ENCODE measurements at places on chromosomes 11 and 22.

DNA sequence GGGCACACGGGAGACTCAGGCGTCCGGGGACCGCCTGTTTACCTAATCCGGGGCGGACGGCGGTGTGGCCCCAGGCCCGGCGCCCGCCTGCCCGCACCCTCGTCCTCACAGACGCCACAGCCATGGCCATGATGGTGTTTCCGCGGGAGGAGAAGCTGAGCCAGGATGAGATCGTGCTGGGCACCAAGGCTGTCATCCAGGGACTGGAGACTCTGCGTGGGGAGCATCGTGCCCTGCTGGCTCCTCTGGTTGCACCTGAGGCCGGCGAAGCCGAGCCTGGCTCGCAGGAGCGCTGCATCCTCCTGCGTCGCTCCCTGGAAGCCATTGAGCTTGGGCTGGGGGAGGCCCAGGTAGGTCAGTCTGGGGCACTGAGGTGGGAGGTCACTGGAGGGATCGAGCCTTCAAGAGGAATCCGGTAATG is 10.0 kb upstream of the RAB1B start:
- DNase-seq: no peak

- DNase-seq: no peak
These were observed 42.1 kb upstream of the APLNR start for GRCh38 chr11:57279116-57279515.

GRCh38 chr22:33036881-33037280 is 21.3 kb downstream of the SYN3 start:
- no peak for DNase-seq

DNA sequence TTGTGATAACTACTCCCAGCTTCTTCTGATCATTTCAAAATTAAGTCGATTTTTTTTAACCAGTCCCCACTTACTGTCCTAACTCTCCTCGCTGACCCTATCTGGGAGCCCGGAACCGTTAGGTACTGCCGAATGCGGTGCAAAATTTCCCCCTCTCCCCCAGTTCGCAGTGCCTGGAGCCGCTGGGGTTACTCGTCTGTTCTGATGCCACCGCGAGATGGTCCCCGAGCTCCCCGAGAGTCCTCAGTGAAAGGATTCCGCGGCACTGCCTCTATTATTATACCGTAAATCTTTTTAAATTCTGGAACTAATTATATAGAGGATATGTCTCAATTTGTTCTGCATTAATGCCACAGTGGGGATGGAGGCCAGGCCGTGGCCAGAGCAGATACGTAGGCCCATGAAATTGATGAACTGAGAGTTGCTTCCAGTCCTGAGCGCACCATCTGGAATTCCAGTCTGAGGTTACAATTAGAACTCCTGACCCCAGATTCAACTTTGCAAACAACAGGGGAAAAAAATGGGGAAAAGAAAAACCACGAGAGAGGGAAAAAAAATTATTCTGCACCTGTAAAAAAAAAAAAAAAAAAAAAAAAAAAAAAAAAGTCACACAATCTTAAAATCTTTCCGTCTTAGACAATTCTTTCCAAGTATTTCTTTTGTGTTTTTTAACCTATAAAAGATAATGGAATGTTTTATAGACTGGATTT is 4.3 kb upstream of the WT1 start:
- no peak for DNase-seq

DNA sequence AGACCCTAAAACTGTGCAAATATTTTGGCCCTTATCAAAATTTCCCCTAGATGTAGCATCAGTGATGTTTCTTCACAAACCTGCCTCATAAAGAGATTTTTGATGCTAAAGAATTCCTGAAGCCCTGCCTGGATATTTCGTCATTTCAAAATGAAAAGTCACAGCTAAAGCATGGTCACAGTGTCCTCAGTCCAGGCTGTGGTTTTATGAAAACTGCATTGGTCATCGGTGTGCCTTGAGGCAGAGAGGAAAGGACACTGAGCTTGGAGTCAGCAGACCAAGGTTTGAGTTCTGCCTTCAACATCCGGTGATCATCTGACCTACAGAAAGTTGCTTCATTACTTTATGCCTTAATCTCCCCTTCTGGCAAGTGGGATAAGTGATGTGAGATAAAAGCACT is 34.8 kb upstream of the ALKBH3 start:
- DNase-seq: no peak

- DNase-seq: no peak
These were observed 74.7 kb upstream of the DRD2 start for GRCh38 chr11:113549611-113550578.

GRCh38 chr11:125376117-125376516 is 119.9 kb downstream of the FEZ1 start:
- no peak for DNase-seq

DNA sequence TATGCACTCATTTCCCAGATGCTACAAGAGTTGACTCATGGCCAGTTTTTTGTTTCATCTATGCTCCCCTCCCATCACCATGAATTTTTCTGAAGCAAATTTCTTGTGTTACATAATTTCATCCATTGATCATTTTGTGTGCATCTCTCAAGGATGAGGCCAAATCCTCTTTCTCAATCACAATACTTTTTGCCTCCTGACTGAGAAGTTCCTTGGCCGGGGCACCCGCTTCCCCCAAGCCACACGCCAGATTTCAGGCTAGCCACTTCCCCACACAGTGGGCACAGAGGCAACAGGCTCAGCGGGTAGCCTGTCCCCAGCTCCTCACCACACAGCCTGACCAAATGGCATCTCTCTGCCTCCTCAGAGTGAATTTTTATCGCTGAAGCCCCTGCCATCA is 9.8 kb upstream of the DSCAML1 start:
- DNase-seq: no peak

Measured in stimulated activated CD4-positive, alpha-beta T cell treated with anti-CD3 and anti-CD28 coated beads, Interleukin-1b, Interleukin-23, amount 100 ng/mL, for 4 hours (primary cell).